Jurkat, Clone E6-1 (cell line): ENCODE measurements at places on chromosomes 12 and 14.

DNA sequence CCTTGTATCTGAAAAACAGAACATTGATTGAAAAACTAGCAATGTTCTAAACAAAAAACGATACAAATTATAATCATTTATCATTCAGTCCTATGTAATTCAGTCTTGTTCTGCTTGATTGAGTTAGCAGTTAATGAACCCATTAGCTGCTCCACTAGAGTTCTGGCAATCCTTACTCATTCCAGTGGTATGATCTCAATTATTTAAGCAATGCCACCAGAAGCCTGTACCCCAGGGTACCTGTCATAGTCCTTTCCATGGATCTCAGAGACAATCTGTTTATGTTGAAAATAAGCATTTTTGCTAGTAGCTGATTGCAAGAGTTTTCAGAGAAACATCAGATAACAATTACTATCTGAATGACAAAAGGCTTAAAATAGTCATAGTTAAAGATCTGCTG lies 115.9 kb downstream of the UNC79 start:
- no peak for DNase-seq

- no peak for DNase-seq
These were observed 84.1 kb upstream of the OVCH1 start for GRCh38 chr12:29581631-29582030.

- peak; percentile 8 for DNase-seq
These were observed 885 bp upstream of the PALS1 start for GRCh38 chr14:67240168-67240932.

DNA sequence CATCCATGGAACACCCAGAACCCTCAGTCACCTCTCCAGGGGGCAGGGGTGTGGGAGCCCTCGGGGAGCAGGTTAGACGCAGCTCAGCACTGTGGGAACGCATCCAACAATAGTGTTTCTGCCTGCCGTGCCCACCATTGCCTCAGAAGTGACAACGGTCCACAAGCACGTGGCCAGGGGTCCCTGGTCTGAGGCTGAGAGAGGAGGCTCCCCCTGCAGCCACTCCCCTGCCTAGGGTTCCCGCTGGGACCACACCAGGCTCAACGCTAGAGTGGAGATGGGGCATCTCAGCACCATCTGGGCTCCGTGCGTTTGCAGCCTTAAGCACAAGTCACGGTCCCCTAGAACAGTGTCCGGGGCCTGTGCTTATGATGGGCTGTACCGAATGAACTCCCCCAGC lies 62.7 kb downstream of the TESC start:
- no peak for DNase-seq

DNA sequence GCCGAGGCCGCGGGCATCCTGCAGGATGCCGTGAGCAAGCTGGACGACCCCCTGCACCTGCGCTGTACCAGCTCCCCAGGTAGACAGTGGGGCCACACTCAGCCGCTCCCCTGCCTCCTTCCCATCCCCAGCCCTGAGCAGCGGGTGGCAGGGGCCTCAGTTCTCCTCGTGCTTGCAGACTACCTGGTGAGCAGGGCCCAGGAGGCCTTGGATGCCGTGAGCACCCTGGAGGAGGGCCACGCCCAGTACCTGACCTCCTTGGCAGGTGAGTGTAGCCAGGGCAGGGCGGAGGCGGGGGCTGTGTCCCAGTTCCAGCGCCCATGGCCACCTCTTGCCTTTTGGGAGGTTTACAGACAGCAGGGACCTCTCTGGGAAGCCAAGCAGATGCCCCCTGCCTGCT lies 22.9 kb downstream of the HIP1R start:
- no peak for DNase-seq

DNA sequence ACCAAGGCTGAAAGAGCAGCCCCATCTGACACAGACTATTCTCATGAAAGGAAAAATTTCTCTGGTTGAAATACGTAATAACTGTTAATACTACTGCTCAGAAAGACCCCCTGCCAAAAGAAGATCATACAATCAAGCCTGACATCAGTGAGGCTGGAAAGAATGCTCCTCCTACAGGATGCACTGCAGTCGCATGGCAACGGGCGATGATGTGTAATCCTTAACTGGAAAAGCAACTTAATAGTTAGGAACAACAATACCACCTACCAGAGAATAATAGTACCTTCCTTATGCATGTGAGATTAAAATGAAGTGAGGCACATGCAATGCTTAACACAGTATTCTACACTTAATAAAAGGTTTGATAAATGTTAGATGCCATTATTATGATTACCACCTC lies 1.2 kb upstream of the GOLGA5 start:
- no peak for DNase-seq

DNA sequence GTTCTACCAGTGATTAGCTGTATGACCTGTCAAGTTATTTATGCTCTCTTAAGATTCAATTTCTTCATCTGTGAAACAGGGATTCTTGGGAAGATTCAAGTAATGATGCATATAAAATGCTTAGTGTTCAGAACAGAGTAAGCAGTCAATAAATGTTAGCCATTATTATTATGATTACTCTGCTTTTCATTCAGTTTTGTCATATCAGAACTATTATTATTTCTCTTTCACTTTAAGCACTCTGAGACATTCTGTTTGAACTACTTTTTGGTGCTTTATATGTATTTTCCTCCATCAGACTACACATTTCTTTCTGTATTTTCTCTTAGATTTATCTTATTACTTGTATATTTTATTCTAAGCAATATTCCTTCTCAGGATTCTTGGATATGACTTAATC lies 81.2 kb downstream of the CFAP54 start:
- DNase-seq: no peak

DNA sequence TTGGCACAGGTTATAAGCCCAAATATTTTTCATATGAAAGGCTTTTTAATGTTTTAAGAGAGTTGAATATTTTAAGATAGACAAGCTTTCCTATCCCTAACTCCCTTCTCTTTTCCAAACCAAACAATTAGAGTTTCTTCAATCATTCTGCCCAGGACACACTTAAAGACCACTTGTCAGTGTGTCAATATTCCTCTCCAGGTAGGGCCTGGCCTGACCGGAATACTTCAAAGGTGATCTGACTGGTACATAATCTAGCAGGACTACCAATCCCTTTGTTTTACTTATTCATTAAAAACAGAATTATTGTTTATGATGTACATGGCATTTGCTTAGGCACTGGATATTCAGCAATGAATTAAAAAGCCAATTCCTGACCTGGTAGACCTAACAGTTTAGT lies 24.2 kb upstream of the SNRPF start:
- no peak for DNase-seq

DNA sequence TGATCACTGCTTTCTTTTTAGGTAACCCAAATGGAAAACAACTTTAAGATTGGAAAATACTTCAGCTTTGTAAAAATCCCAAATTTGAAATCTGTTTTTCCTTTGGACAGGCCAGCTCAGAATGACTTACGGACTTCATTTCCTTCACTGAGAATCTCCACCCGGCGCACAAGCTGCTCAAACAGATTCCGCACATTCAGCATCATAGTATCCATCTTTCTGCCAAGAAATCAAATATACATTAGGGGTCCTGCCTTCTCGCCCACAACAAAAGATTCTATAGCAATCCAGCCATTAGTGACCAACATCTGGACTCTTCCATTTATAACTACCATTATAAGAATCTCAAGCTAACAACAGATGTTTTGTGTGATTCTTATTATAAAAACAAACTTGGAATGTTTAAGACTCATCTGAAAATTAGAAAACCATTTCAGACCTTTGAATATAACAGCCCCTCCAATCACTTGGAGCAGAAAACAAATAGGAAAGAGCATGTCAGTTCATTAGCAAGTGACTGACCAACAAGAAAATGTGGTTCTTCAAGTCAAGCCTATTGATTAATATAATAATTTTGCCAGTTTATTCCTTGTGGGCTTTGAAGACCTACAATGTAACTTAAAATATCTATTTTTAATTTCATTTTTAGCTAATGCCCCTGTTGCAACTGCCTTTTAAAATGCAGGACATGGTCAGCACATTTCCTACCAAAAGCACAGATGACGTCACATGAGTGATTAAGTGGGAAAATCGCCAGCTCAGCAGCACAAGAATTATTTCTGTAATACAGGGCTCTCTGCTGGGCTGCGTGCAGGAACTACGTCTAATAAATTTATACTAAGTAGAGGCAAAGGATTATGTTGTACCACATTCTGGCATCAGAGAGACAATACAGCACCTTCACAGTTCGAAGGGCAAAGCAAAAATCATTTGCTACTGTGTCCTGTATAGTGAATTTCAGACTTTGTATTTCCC lies 8.5 kb downstream of the RACGAP1 start:
- no peak for DNase-seq

GRCh38 chr12:103840876-103841689 lies at the start of gene NT5DC3:
TSS of gene NT5DC3 (minus strand) at chr12:103841234. CDS start at chr12:103841156, 78 bp downstream.
- DNase-seq: peak; percentile 70
